ENCODE measurements at places on chromosomes 7 and 10. TPM values are rescaled to one million over a fixed set of nuclear protein-coding genes. Genes with fewer than 3 reads are reported as not detected.

DNA sequence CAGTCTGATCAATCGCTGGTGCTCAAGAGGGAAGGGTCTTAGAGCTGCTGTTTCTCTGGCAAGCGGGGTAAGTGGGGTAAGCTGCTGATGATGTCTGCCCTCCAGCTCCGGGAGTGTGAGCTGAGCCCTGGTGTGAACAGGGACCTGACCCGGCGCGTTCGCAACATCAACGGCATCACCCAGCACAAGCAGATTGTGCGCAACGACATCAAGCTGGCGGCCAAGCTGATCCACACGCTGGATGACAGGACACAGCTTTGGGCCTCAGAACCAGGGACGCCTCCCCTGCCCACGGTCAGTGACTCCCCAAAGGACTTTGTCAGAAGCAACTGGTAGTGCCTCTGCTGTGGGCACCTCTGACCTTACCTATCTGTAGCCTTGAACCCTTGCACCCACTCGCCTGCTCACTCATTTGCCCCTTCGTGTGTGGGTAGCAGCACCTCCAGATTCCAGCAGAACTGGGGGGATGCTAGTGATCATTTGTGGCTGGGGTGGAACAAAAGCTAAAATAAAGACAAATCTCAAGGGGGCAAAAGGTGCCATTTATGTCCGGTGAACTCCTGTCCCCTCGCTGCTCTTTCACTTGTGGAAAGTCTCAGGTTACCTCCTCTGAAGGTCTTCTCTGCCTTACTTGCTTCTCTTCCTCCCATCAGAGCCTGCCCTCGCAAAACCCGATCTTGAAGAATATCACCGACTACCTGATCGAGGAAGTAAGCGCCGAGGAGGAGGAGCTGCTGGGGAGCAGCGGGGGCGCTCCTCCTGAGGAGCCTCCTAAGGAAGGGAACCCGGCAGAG, 3.2 kb downstream of the UFSP1 start:
- H3K4me3 ChIP-seq: no peak overlapping the region
- DNase-seq: no peak
- peaks cover 61% of the 10 kb centered on the region for H3K36me3 ChIP-seq

GRCh38 chr7:130850956-130851355, 116.9 kb upstream of the KLF14 start:
- no peaks in the 10 kb centered on the region for H3K36me3 ChIP-seq
- DNase-seq: no peak
- no peaks in the 10 kb centered on the region for H3K4me1 ChIP-seq
- H3K4me3 ChIP-seq: no peak overlapping the region
- H3K27me3 ChIP-seq: no peaks in the 10 kb centered on the region
- no peak overlapping the region for H3K27ac ChIP-seq

DNA sequence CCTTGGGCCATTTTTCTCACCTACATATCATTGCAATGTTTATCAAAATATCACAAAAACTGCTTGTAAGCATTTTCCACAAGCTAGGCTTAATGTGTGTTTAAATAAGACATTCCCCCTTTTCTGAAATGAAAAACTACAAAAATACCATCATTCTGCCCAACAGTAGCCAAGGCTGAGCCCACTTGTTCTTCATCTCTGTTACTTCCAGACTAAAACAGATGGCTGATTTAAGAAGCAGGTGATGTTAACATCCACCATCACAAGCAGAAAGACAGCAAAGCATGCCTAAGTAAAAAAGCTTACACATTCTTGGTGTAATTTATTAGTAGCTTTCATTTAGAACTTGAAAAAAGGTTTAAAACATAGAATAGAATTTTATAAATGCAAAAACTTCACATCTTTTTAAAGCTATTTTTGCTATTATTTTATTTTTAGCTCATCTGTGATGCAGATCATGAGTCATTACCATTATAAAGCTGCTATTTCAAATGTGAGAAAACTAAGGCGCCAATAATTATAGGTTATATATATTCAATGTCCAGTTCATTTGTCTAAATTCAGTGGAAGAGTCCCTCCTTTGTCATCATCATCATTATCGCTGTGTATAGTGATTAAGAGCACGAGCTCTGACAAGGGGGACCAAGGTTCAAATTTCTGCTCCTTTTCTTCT, 109.4 kb downstream of the RELN start:
- no peaks in the 10 kb centered on the region for H3K27me3 ChIP-seq
- no peaks in the 10 kb centered on the region for H3K36me3 ChIP-seq
- no peak overlapping the region for H3K27ac ChIP-seq
- no peak overlapping the region for H3K4me3 ChIP-seq

Gene NUTM2A
- not detected for polyA plus RNA-seq

DNA sequence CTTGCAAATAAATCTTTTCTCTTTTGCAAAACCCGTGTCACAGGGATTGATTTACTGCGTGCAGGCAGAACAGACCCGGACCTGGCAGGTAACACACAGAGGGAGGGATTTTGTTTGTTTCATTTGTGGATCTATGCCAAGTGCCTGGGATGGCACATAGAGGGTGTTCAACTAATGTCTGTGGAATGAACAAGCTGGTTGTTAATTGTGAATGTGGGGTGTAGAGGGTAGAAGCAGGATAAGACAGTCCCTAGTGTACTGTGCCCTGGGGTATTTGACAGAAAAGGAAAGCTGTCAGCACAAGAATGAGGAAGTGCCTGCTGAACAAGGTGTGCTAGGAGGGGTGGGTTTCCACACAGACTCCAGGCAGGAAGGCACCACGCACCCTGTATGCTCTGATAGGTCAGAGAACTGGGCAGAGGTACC, 331.8 kb downstream of the CALN1 start:
- DNase-seq: no peak
- H3K4me3 ChIP-seq: no peak overlapping the region
- no peaks in the 10 kb centered on the region for H3K4me1 ChIP-seq
- no peaks in the 10 kb centered on the region for H3K27me3 ChIP-seq
- no peak overlapping the region for H3K27ac ChIP-seq

DNA sequence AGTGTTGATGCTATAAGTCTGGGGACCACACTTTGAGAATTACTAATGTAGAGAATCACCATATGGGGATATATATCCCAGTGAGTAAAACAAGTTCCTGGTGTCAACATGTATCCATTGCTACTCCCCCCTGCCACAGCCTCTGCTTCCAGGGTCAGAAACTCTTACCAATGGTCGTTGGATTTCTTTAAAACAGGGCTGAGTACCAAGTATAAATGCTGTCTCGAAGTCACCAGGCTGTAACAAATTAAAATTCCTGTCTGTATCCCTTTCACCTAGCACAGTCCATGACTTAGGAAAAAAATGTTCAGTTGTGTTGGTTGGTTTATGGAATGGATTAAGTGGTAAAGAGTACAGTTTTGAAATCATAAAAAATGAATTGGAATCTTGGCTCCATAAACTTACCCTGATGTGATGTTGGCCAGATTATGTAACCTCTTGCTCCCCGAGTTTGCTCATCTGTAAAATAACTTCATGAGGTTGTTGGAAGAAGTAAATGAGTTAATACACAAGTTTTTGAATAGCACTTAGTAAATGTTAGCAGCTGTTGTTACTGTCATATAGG, 364.0 kb upstream of the LRGUK start:
- no peaks in the 10 kb centered on the region for H3K27me3 ChIP-seq
- no peaks in the 10 kb centered on the region for H3K36me3 ChIP-seq
- H3K27ac ChIP-seq: no peak overlapping the region

Gene TSPAN12
- not detected for polyA plus RNA-seq

DNA sequence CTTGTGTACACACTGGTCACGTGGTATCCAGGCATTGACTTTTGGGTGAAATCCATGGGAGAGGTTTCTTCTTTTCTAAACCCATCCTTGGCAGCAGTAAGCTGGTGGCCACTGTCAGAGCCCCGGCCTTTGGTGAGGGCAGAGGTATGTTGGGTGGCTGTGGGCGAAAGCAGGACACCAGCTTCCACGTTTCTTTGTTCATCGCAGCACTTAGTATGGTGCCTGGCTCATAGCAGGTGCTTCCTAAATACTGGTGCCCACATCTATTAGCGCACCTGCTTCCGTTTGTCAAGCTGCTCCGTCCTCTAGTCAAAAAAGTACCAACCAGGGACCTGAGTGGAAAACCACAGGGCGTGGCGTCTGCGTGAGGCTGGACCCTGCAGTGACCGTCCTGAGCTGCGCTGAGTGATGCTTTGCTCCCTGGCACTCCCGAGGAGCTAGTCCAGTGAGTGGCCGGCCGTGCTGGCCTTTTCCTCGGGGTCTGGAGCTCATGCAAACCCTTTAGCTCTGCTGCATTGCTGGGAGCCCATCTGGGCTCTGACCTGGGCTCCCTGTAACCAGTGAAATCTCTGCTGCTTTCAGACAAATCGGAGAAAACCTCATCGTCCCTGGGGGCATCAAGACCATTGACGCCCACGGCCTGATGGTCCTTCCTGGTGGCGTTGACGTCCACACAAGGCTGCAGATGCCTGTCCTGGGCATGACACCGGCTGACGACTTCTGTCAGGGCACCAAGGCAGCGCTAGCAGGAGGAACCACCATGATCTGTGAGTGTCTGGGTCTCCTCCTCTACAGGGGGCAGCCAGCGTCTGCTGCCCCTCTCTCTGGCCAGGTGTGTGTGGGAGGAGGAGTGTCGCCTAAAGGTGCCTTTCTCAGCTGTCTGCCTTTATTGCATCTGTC, 5.6 kb downstream of the DPYSL4 start:
- no peak overlapping the region for H3K27ac ChIP-seq
- no peak overlapping the region for H3K4me3 ChIP-seq
- no peaks in the 10 kb centered on the region for H3K36me3 ChIP-seq
- peaks cover 10% of the 10 kb centered on the region for H3K27me3 ChIP-seq
- DNase-seq: no peak
- H3K4me1 ChIP-seq: no peaks in the 10 kb centered on the region

DNA sequence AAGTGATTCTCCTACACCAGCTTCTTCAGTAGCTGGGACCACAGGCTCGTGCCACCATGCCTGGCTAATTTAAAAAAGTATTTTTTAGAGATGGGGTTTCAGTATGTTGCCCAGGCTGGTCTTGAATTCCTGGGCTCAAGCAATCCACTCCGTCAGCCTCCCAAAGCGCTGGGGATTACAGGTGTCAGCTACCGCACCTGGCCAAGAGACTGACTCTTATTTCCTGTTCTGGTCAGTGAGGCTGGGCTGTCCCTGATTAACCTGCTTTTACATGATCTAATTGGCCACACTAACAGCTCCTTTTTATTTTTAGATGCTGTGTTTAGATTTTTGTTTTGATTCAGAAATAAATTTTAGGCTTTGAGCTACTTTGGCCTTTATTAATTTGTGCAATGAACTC, 203.9 kb downstream of the NXPH1 start:
- no peaks in the 10 kb centered on the region for H3K27me3 ChIP-seq
- no peak overlapping the region for H3K27ac ChIP-seq
- H3K36me3 ChIP-seq: no peaks in the 10 kb centered on the region

- DNase-seq: no peak
- H3K4me3 ChIP-seq: no peak overlapping the region
- no peaks in the 10 kb centered on the region for H3K36me3 ChIP-seq
- H3K4me1 ChIP-seq: no peaks in the 10 kb centered on the region
- H3K27me3 ChIP-seq: no peaks in the 10 kb centered on the region
- no peak overlapping the region for H3K27ac ChIP-seq
Observed at GRCh38 chr10:70034232-70034631, 18.4 kb upstream of the MACROH2A2 start.

Gene DGKB
- not detected for polyA plus RNA-seq

Gene CXCL12
- polyA plus RNA-seq: not detected

GRCh38 chr10:119796039-119796438, 70.2 kb downstream of the INPP5F start:
- H3K27me3 ChIP-seq: no peaks in the 10 kb centered on the region
- no peaks in the 10 kb centered on the region for H3K36me3 ChIP-seq
- H3K4me3 ChIP-seq: no peak overlapping the region
- no peaks in the 10 kb centered on the region for H3K4me1 ChIP-seq
- no peak for DNase-seq

DNA sequence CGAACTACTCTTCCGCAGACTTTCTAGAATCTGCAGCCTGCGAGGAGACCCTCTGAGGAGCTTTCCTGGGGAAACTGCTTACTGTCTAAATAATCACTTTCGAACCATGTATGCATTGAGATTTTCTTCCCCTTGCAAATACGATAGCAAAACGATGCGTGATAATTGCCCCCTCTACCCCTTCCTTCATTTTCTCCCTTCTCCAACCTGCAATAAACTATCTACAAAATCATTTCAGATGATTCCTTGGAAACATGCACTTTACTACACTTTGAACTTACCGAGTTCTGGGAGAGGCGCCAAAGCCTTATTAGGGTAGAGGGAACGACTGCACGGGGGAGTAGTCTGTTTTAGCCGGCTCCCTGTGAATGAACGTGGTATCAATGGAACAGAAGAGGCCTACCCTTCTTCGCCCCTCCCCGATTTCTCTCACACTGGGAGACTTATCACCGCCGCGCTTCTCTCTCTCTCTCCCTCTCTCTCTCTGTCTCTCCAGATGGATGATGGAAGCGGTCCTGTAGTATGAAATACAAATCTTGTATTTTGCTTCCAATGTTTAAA, at the start of gene FGFBP3:
Gene FGFBP3, minus strand, starts transcription at position 370 of the 561 bp plus-strand sequence. CDS start 517 bp downstream, outside the sequence.
- H3K27ac ChIP-seq: peak within 1 kb of the TSS; percentile 67
- H3K4me1 ChIP-seq: peaks cover 25% of the 10 kb centered on the region
- H3K36me3 ChIP-seq: no peaks in the 10 kb centered on the region

GRCh38 chr7:128123291-128124037, 92.2 kb upstream of the LRRC4 start:
- DNase-seq: no peak
- no peak overlapping the region for H3K27ac ChIP-seq
- no peaks in the 10 kb centered on the region for H3K36me3 ChIP-seq

DNA sequence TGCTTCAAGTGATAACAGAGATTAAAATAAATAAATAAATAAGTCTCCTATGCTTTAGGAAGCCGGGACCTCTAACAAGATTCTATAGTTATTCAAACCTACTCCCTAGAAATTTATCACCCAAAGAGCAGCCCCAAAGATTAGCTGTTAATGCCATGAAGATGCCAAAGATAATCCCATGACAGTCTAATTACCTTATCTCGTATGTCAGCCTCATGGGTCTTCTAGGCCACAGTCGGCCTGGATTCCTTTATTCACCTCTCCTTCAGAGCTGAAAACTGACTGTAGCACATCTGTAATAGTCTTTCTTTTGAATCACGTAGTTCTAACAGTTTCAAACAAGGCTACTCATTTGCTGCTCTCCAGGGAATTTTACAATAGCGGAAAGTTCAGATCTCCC, 24.2 kb downstream of the COL1A2 start:
- no peaks in the 10 kb centered on the region for H3K27me3 ChIP-seq
- H3K36me3 ChIP-seq: no peaks in the 10 kb centered on the region
- H3K4me1 ChIP-seq: no peaks in the 10 kb centered on the region
- H3K4me3 ChIP-seq: no peak overlapping the region
- H3K27ac ChIP-seq: no peak overlapping the region

Gene KIF11
- 0.87 TPM for polyA plus RNA-seq

Gene ASB15
- 0.10 TPM for polyA plus RNA-seq

DNA sequence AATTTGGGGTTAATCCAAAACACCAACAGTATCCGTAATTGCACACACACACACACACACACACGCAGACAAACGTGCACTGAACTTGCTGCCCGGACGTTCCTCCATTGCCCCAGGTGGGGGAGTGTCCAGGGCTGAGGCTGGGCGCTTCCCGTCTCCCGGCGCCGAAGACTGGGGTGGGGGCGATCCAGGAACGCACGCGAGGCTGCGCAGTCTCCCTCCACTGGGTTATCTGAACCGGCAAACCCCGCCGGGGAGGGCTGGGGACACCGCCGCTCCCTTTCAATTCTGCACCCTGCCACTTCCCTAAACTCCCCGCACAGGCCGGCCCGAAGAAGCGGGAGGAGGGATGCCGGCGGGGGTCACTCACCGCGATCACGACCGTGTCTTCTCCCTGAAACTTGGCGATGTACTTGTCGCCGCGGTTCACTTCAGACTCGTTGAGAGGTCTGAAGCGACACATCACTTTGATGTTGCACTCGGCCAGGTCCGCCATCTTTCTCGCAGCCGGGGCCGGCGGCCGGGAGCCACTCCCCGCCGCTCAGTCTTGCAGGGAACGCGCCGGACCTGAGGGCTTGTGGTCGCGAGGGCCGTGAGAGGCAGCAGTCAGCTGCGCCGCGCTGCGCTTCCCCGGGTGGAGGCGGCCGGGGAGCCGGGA, 618 bp downstream of the KIF5B start:
- peak; percentile 81 for DNase-seq
- H3K27me3 ChIP-seq: no peaks in the 10 kb centered on the region
- H3K36me3 ChIP-seq: no peaks in the 10 kb centered on the region
- H3K4me1 ChIP-seq: peaks cover 53% of the 10 kb centered on the region
- H3K4me3 ChIP-seq: peak overlapping the region; percentile 93

All from CD4-positive, alpha-beta memory T cell (primary cell).